Nucleus accumbens (tissue), 56 donors: ENCODE measurements at places on chromosomes 12 and 14.

- DNase-seq, result no peak
Observed at GRCh38 chr12:79415746-79416435, 274.9 kb downstream of the PAWR start.

DNA sequence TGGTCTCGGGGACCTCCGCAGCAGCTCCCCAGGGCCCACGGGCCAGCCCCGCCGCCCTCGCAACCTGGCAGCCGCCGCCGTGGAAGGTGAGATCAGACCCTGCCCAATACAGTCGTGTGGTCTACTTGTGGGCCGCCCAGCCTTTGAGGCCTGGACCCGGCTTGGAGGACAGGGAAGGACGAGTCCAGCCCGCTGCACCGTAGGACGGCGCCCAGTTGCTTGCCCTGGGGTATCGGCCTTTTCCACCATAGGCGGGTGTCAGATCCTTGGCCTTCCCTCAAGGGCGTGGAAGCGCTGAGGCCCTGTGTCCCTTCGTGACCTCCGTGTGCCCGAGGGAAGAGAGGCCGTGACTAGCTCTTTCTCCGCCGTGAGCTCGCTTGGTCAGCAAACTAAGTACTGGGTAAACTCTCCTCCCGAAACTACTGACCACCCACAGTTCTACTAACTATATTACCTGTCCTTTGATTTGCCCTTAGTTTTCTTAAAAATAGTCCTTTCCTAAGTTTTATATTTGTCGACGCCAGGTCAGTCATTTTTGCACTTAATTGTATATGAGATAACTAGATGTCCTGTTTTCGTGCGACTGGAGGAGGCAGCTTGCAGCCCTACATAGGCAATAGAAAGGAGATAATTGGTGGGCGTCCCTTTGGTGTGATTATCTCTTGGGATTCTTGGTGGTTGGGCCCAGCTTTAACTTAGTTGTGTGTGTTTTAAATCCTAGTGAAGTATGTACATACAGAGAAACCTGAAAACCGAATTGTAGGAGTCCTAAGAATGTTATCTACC lies 757 bp downstream of the SLC25A3 start:
- no peak for DNase-seq

DNA sequence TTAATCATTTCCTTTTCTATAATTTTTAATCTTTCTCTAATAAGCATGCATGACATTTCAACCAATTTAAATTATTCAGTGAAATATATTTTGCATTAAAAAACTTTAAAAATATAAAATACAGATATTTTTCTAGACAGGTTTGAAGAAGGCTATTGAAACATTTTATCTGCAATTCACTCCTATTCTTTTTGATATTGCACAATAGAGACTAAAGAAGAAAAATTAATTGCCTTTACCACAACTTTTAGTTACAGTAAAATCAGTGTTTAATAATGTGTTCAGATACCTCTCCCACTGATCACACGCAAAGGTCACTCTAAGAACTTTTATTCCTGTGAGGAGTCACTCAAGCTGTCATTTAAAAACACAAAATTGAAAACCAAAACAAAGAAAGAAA lies 1416.7 kb downstream of the FSCB start:
- no peak for DNase-seq

- no peak for DNase-seq
Observed at GRCh38 chr14:73774241-73774570, 60.0 kb upstream of the PNMA1 start.

GRCh38 chr14:92416544-92416943 lies 93.6 kb downstream of the SLC24A4 start:
- no peak for DNase-seq

DNA sequence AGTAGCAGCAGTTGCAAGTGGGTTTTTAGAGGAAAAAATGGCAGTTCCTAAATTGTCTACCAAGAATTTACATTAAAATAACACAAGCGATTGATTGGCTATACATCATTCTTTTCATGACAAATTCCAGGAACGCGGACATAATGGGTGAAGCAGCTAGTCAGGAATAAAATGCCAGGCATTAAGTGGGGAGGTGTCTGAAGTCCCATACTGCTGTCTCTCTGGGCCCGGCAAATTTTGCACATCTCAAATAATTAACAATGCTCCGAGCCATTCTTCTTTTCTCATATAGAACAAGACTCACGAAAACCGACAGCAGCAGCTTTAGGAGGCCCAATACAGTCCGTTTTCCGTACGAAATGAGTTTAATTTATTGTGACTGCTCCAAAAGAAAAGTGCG lies 696 bp downstream of the RPL36AL start:
- DNase-seq, result no peak

DNA sequence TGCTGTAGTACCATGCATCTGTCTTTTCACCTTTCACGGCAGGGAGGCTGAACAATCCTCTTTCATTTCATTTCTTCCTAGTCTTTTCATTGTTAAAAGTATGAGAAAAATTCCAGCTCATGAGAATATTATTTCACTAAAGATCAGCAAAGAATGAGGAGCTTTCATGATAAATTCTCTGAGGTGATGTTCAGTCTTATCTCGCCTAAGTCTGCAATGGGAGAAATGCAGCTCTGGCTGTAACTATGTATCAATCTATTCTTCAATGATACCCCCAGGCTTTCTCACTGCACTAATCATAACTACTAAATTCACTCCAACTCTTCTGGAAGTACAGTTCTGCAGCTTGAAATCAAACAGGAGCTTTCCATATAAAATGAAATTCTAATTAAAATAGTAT lies 15.7 kb downstream of the FOXG1 start:
- DNase-seq, result no peak

DNA sequence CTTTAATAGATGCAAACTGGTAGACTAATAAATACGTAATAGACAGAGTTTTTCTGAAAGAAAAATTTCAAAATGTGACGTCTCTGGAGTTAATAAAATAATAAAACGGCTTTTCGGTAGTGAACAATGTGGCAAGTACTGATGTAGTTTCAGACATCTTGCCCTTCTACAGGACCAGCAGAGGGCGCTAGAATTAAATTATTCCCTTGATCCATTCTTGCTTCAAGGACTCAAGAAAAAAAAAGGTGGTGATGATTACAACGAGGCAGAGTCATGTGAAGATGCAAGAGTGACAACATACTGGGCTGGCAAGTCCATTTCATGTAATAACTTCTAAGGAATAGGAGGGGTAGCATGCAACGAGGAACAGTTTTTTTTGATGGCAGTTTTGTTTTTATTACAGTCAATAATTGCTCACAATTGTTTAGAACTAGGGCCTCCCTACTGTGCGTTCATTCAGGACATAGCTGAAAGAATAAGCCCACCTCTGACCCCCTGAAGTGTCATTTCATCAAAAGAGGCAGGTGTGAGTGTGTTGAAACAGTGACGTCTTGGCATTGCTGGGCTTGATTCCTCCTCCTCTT lies 101.0 kb upstream of the GZMB start:
- DNase-seq, result peak; percentile 10

DNA sequence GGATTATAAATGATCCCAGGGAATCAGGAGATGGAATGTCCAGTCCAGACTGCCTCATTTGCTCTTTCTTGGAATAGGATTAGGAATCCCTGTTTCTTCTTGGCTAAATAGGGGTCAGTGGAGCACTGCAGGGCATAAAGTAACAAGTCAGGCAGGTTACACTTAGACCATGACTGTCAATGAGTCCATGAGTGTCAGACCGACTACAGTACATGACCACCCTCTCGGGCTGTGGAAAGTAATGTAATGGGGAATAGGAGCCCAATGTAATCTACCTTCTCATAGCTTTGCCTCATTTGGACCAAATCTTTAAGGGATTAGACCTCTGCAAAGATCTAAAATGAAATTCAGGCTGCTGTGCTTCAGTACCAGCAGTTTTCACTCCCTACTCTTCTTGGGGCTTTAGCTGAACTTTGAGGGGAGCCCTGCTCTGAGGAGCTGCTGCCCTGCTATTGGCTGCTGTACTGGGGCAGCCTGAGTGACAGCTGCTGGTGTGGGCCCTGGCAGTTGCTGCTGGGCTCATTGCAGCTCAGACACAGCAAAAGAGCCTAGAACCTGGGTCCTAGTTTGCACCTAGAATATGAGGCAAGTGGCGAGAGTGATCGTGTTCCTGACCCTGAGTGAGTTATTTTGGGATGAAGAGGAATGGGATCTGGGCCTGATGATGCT lies 62.2 kb upstream of the OR4E1 start:
- no peak for DNase-seq

- no peak for DNase-seq
Observed at GRCh38 chr14:81179631-81180030, 41.1 kb downstream of the GTF2A1 start.

DNA sequence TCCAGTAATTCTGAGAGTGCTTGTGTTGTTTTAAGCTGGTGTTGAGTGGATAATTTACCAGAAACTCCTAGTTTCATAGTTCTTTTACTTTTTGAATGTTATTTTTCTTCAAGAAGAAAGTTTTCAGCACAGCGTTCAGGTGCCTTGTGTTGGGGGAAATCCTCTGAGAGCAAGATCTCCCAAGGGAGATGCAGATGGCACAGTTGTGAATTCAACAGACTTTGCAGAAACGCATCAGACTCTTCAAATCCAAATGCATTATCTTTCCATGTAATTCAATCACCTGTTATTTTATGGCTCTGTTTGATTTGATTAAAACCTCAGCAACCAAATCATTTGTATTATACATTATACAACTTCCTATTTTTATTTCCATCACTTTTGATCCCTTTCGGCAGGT lies 439.9 kb downstream of the EGLN3 start:
- no peak for DNase-seq

GRCh38 chr14:90678846-90679362 lies 137.3 kb downstream of the TTC7B start:
- no peak for DNase-seq

- no peak for DNase-seq
Observed at GRCh38 chr12:121812320-121812871, 8.6 kb downstream of the SETD1B start.

- no peak for DNase-seq
Observed at GRCh38 chr12:111607239-111607638, 8.1 kb upstream of the ATXN2 start.

DNA sequence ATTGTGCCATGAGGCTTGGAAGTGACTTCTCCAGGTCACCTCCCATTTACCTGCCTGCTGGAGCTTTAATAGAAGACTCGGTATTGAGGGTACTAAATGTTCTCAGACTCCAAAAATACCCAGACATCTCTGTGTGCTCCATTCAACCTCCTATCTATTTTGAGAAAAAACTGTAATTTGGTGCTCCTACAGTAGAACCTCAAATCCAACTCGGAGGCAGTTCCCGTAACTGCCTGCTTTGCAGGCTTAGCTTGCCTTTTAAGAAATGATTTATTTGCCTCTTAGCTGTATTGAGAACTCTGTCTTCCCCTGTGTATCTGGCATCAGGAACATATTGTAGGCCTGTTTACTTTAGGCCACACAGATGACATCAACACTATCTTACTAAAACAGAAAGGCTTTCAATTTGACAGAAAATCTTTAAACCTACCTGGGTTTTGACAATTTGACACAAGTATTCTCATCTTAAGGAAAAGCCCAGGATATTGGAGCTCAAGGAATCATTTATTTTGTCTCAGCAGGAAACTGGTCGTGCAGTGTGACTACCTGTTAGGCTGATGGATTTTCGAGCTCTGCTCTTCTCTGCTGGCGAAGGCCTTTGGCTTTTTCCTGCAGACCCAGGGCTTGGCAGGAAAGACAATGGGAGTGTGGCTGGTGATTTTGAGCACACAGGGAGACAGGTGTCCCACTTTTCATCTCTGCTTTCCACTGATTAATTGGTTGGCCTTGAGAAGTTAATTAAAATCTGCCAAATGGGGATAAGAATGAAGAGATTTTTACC lies 314.8 kb downstream of the SNAPC1 start:
- no peak for DNase-seq

DNA sequence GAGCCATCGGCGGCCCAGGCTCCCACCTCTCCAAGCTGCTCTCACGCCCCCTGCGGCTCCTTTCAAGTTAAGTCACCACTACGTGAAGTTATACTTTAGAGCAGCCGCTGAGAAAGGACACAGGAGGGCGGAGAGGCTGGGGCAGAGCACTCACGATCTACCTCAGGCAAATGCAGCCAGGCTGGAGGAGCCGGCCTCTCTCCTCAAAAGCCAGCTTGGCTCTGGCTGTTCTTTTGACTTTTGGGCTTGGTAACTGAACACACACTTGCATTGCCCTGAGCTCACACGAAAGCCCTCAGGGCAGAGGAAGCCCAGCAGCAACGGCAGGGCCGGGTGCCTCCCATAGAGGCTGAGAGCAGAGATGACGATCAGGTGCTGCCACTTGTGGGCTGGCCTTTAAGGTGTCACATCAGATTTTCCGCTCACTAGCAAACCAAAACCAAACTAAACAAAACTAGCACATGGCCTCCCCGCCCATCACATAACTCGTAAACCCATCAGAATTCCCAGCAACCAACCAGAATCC lies 75.2 kb downstream of the PITPNM2 start:
- no peak for DNase-seq

DNA sequence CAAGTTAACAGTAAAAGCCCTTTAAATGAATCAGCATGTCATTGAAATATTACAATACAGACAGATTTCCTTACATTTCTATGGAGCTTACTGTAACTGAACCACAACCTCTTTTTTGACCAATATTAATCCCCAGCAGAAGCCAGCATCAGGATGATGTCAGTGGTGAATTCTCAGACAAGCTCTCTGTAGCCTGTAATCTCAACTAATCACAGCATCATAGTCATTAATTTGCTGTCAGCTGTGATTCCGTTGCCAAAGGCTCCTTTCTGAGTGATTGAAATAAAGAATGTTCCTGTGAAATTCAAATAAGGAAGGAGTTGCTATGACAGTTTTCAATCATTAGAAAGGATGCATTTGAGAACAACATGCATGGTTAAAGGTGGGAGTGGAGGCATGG lies 323.1 kb downstream of the PDZRN4 start:
- DNase-seq, result no peak

GRCh38 chr12:9626291-9626690 lies 18.6 kb upstream of the KLRB1 start:
- DNase-seq, result no peak

- DNase-seq, result no peak
Observed at GRCh38 chr14:105987563-105987962, 461.2 kb downstream of the TMEM121 start.

DNA sequence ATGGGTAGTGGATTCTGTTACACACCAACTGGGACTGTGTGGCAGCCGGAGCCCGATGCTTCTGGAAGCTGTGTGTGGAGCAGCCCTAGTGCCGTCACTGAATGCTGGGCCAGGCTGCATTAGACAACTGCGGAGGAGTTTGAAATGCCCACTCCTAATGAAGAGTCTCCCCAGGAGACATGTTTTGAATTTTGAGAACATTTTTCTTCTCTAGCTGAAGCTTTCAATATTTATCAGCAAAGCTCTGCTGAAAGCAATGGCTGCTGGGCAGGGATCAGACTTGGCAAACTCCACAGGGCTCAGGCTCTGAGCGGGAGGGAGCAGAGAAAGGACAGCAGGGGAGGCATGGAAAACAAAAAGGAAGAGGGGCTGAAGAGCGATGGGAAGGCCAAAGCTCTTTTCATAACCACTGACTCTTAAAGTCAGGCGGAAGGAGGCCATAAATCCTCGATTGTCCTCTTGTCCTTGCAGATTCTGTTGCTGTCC lies 189.1 kb downstream of the MON2 start:
- no peak for DNase-seq

GRCh38 chr14:94738751-94739150 lies 31.2 kb downstream of the GSC start:
- DNase-seq, result no peak
